Vagina (tissue), 2 donors: ENCODE measurements at places on chromosomes 1 and 21.

- no peaks in the 10 kb centered on the region for H3K36me3 ChIP-seq
- no peak overlapping the region for H3K4me3 ChIP-seq
- no peak overlapping the region for H3K27ac ChIP-seq
- H3K4me1 ChIP-seq = peaks cover 37% of the 10 kb centered on the region
Measured at GRCh38 chr1:6243053-6243834, 735 bp upstream of the HES3 start.

GRCh38 chr1:34822202-34822601 lies 29.4 kb downstream of the GJA4 start:
- H3K27me3 ChIP-seq = no peaks in the 10 kb centered on the region
- no peak overlapping the region for H3K27ac ChIP-seq
- no peaks in the 10 kb centered on the region for H3K36me3 ChIP-seq
- no peaks in the 10 kb centered on the region for H3K4me1 ChIP-seq
- DNase-seq = no peak
- no peak overlapping the region for H3K4me3 ChIP-seq

DNA sequence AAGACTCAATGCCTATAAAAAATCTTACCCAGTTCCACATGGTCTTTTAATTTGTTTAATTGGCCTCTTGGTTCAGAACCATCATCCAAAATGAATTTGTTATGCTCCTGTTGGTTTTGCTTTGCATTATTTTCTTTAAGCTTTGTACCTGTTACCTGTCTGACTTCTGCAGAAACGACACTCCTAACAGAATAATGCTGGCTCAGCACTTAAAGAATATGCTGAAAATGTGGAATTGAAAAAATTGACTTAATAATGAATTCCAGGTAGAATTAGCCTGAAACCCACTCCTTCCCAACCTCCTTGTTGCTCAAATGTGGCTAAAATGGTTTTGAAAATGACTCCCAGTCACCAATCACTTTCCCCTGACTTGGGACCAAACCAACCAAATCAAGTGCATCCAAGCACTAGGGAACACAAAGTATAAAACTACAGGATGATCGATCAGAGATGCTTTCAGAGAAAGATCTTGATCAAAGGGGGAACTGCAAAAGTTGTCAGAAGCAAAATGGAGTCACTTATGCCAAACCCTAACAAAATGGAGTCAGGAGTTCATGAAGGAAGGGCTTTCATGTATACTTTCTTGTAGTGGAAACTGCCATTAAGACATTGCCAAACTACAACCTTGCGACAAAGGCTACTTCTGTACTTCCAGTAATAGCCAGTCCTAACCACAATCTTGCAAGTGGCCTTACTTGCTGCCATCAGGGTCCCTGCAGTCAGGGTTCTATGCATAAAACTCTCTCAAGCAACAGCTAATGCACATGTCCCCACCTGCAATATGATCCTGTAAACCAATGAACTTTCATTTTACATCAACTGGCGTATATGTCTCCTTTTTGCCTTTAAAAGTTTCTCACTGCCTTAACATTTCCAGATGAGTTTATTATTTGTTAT lies 5.4 kb downstream of the GBP7 start:
- no peaks in the 10 kb centered on the region for H3K27me3 ChIP-seq
- H3K4me3 ChIP-seq = no peak overlapping the region
- H3K4me1 ChIP-seq = no peaks in the 10 kb centered on the region
- no peaks in the 10 kb centered on the region for H3K36me3 ChIP-seq

DNA sequence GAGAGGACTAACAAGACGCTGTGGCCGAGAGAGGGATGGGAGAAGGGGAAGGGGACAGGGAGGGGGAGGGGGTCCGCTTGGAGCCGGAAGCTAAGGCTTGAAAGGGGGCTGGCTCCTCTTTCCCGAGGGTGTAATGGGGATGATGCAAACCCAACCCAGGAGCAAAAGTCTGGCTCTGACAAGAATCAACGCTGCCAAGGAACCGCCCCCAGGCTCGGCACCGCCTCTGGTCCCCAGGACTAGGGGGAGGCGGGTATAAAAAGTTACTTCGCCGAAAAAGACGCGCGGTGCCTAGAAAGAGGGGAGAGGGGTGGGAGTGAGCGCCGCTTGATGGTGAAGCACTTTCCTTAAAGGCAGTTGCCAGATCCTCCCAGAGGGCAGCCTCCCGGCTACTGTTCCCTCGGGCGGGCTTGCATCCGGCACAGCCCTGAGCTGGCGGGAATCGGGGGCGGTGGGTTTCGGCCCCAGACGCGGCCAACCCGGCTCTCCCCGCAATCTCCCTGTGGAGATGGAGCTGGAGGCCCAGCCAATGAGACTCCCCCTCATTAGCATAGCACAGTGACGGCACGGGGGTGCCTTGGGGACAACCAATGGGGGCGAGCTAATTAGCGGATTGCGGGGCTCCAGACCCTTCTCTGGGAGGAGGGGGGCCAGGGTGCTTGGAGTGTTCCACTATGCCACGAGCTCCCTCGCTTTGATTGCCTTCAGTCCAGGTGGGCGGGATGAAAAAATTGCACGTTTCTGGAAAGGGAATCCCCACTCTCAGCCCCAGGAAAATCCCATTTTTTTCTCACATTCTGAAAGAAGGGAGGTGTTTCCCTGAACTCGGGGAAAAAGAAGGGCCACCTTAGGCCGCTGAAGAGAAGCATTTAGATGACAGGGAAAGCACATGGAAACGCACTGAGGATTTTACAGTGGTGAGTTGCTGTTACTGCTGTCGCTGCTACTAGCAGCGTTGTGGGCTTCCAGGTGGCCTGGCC lies at the start of gene KCNT2:
TSS of gene KCNT2 (minus strand) at position 51 of the 980 bp plus-strand sequence. CDS start 131 bp downstream, outside the sequence.
- peak within 1 kb of the TSS; percentile 61 for H3K27ac ChIP-seq
- no peak for DNase-seq
- H3K4me1 ChIP-seq = peaks cover 8% of the 10 kb centered on the region
- no peaks in the 10 kb centered on the region for H3K36me3 ChIP-seq

- no peaks in the 10 kb centered on the region for H3K4me1 ChIP-seq
- no peak overlapping the region for H3K27ac ChIP-seq
- no peak for DNase-seq
- no peaks in the 10 kb centered on the region for H3K27me3 ChIP-seq
- no peaks in the 10 kb centered on the region for H3K36me3 ChIP-seq
- H3K4me3 ChIP-seq = no peak overlapping the region
Measured at GRCh38 chr1:152227310-152227928, 3.4 kb upstream of the HRNR start.

DNA sequence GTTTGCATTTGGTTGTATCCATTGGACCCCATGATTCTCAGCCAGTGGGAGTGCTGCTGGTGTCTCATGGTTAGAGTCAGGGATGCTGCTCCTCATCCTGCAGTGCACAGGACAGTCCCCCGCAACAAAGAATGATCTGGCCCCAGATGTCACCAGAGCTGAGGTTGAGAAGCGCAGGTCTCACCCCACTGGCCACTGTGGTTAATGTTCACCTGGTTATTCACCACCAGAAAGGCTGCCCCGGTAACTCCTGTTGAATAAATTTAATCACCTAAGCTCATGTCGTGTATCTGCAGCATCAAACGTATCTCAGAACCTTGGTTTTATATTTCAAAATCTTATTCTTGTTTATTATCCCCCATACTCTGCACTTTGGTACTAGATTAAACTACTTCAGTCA lies 75.8 kb downstream of the ATP5PO start:
- H3K4me1 ChIP-seq = peaks cover 32% of the 10 kb centered on the region
- no peaks in the 10 kb centered on the region for H3K36me3 ChIP-seq
- DNase-seq = no peak
- H3K4me3 ChIP-seq = no peak overlapping the region

DNA sequence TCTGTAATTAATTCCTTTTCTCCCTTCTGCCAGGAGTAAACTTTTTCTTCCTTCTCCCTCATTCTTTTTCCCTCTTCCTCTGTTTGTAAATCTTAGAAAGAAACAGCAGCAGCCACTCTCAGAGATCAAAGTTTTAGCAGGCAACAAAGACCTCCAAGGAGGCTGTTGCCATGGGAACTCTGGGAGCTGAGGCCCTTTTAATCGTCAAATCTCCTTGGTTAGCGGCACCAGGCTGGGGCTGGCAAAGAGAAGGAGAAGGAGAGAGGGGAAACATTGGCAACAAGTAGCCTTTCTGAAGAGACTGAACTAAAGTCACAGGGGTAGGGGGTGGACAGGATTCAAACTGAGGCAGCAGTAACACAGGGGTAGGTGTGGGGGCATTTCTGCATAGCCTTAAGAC lies 25.2 kb downstream of the ILDR2 start:
- no peaks in the 10 kb centered on the region for H3K36me3 ChIP-seq
- no peak overlapping the region for H3K27ac ChIP-seq
- no peak overlapping the region for H3K4me3 ChIP-seq
- H3K4me1 ChIP-seq = peaks cover 10% of the 10 kb centered on the region
- no peak for DNase-seq

DNA sequence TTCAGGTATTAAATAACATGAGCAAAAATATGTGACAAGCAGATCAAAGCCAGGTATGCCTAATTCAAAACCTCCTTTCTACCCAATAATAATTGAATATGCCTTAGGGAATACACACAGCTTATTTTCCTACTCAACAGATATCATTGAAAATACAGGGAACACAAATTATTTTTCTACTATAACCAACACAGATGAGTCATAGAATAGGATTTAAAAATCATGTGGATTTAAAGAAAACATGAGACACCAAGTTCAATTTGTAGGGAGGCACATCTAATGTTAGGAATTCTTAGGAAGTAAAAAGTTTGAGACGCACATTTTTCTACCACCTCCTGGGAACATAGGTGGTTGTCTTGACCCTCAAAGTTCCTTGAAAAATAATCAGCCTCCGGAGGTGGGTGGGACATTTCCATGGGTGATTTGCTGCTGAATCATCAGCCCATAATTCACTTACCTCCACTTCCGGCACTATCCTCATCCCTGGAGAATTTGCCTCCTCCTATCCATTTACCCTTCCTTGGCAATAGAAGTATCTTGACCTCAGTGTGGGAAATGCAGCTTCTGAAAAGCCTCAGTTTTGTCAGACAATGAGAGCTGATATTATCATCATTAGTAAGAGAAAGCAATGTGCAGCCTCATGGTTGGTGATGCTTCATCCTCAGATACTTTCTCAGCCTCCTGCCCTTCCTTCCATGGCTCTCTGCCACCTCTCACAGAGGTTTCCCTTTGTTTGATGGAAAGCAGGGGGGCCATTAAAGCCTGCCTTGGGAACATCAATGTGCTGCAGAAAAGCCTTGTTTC lies 33.5 kb upstream of the RGS4 start:
- H3K4me1 ChIP-seq = no peaks in the 10 kb centered on the region
- DNase-seq = no peak
- H3K4me3 ChIP-seq = no peak overlapping the region
- H3K27me3 ChIP-seq = no peaks in the 10 kb centered on the region
